ENCODE measurements at places on chromosomes 1 and 21.

GRCh38 chr21:28445141-28445830 lies 547.4 kb downstream of the LTN1 start:
- no peak for DNase-seq

GRCh38 chr1:204623365-204623893 lies 62.1 kb downstream of the LRRN2 start:
- DNase-seq: no peak

DNA sequence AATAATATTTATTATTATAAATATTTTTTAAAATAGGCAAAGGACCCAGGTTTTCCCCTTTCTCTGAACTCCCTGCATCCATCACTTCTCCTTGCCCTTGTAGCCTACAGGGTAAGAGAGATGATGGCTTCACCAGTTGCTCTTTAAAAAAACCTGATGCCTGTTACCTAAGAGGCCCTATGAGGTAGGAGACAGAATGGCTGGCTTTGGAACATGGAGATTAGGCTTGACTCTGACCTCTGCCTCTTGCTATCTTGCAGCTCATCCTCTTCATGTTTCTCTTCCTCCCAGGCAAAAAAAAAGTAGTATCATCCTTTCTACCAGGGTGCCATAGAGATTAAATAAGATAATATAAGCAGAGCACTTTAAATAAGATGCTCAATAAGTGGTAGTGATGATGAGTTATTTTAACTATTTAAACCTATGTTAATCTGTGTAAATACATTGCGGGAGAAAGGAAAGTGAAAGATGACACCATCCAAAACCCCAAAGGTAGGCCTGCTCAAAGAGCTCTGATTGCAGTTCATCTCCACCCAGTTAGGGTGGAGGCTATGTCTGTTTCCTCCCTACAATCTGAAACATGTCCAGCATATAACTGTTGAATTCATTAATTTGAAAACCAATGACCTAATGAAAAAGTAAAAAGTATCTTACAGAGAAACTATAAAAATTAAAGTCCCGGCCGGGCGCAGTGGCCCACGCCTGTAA lies 51.8 kb downstream of the RGS2 start:
- DNase-seq: no peak

DNA sequence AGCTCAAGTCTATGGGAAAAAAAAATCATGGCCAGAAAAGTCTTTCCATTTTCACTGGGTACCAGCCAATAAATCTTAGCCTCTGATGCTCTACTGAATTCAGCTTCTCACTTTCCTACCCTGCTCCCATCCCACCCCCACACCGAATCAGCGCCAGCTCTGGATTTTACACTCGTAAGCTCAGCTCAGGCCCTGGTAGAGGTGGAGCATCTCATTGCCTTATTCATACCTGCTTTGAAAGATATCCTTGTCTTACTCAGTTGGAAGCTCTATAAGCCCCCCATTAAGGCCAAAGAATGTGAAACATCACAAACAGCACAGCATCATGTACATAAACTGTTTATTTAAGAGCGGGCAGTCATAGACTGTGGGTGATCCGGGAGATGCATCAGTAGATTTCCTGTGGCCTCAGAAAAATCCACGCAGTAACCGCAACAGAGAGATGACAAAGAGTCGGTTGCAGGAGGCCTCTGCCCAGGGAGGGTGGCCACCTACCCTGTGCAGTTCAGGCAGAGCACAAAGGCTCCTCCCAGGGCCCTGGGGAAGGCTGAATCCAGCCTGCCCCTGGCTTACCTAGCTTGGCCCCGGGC lies 36.4 kb upstream of the ETS2 start:
- no peak for DNase-seq

DNA sequence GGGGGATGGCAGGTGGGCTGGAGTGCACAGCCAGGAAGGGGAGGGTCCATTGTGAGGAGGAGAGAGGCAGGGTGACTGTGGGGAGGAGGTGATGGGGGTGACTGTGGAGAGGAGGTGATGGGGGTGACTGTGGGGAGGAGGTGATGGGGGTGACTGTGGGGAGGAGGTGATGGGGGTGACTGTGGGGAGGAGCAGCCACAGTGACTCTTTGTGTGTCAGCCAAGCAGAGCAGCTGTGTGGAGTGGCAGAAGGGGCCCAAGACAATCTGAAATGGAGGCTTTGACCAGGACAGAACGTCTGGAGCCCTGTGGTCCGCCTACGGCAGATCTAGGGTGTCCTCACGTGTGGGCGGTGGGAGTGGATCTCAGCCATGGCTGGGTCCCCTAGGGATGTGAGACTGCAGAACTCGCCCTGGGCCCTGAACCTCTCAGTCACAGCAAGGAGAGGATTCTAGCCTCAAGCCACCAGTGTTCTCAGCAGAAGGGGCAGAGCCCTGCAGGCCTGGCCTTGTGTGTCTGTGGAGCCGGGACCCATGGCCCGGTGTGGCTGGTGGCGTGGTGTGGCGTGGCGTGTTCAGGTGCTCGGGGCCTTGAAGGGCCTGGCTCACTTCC lies 81.5 kb downstream of the OBSCN start:
- DNase-seq: no peak

GRCh38 chr1:36419569-36419968 lies 21.9 kb upstream of the LSM10 start:
- DNase-seq: no peak

DNA sequence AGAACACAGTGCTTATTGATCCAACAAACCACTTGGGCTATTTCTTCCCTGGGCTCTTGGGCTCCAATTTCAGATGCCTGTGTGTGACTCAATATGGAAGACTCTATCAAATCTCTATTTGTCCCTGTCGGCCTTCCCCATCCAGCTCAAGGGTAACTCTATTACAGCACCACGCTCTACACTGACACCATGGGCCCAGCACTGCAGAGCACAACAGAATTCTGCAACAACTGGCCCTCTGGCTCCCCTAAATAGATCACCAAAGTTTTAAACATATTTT lies 51.7 kb downstream of the CAPZB start:
- DNase-seq: no peak

DNA sequence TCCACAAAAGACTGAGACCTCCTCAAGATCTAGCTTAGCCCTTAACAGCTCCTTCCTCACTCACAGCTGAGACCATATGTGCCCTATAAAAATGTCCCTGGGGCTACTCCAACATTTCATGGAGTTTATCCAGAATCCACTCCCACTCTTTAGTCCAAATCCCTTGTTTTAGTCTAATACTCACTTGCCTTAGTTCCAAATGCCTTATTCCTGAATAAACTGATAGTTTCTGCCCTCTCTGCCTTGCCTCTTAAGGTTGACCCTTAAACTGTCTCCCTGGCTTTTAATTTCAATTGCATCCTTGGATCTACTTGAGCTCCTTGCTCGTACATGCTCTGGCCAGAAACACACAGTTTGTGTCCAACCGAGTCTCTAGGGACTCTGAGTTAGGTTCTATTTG lies 47.3 kb upstream of the LYPLAL1 start:
- DNase-seq: no peak

DNA sequence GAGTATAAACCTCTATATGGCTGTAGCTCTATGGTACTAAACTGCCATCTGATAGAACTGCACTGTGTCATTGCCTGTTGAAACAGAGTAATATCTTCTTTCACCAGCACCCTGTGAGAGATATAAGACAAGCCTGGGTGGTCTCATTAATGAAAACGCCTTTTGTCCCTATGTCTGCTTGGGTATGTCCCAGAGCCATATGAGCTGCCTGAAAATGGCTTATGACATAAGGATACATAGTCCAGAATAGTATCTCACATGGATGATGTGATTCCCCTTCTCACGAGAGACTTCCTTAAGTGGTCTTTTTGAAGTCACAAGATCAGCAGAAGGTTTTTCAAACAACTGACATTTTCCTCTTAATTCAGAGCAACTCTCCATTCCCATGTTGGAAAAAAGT lies 7.3 kb upstream of the TMCC2 start:
- no peak for DNase-seq

DNA sequence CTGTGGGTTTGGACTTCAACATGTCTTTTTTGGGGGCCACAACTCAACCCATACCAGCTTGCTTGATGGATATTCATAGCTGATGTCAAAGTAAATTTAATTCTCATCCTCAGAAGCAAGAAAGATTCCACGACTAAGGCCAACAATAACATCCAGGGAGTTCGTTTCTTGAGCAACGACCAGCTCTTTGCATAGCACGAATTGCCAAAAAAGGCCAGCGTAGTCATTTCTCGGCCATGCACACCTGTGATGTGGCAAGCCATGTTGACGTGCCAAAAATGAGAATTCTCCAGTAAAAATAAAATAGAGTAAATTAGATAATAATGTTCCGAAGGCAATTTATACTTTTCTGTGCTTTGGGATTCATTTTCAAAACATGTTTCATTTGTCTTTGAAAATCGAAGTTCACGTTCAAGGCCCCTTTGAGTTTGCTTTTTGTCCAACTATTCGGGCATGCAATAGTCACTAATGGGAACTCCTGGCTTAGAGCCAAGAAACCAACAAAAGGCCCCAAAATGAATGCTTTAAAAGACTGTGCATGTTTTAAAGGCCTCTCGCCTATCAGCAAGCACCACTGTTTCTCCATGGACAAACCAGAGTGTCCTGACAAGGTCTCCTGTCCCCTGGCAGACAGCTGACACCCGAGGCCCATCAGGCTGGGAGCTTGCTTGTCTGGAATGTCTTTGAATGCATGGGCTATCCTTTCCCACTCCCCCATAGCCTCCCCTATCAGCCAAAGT lies 14.4 kb upstream of the IGSF5 start:
- no peak for DNase-seq

GRCh38 chr1:14624941-14625340 lies 26.5 kb downstream of the KAZN start:
- no peak for DNase-seq

All from AG09319 (cell line).